ENCODE measurements at places on chromosomes 12 and 14. TPM values are rescaled to one million over a fixed set of nuclear protein-coding genes. Genes with fewer than 3 reads are reported as not detected.

DNA sequence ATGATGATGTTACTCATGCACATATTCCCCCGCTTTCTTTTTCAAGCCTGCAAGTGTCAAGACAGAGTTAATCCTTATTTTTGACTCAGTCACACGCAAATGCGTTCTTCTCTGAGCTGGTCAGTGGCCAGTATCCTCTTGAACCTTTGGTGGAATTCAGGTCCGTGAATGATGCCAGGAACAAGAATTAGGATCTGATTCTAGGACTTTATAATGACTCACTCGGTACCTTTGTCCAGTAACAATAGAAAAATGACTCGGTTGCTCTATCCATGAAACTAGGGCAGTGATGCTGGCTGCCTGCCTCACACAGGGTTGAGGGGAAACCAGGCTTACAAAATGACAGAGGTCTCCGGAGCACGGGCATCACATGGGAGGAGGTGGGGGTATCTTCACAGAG, 185.8 kb upstream of the NUDT4 start:
- no peaks in the 10 kb centered on the region for H3K36me3 ChIP-seq
- H3K27ac ChIP-seq: no peak overlapping the region
- H3K27me3 ChIP-seq: no peaks in the 10 kb centered on the region
- DNase-seq: no peak
- H3K4me3 ChIP-seq: no peak overlapping the region
- H3K4me1 ChIP-seq: peaks cover 6% of the 10 kb centered on the region

The MEG3 gene
- not detected for total RNA-seq

The KCNA5 gene
- total RNA-seq: not detected

The AMHR2 gene
- not detected for total RNA-seq

GRCh38 chr12:15209782-15210181, 11.4 kb downstream of the RERG start:
- H3K36me3 ChIP-seq: no peaks in the 10 kb centered on the region
- no peaks in the 10 kb centered on the region for H3K4me1 ChIP-seq
- H3K27me3 ChIP-seq: no peaks in the 10 kb centered on the region
- no peak overlapping the region for H3K4me3 ChIP-seq
- no peak for DNase-seq

DNA sequence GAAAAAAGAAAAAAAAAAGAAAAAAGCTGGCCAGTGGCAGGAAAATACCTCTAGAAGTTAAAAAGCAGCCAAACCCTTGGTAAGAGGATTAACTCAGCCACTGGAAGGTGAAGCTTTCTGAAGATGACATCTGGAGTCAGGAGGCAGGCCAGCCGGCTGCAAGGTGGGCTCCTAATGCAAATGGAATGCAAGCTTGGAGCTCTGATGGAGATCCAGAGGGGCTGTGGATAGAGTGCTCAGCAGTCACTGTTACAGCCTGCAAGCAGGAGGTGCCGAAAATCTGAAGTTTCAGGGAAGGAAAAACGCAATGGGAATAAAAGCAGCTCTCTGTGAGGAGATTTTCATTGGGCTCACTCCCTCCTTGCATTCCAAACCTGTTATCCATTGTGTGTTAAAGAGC, 41.0 kb downstream of the GSC start:
- no peak overlapping the region for H3K4me3 ChIP-seq
- no peak for DNase-seq
- H3K4me1 ChIP-seq: no peaks in the 10 kb centered on the region
- no peaks in the 10 kb centered on the region for H3K36me3 ChIP-seq

- no peak overlapping the region for H3K4me3 ChIP-seq
- no peak overlapping the region for H3K27ac ChIP-seq
- H3K4me1 ChIP-seq: no peaks in the 10 kb centered on the region
- H3K36me3 ChIP-seq: no peaks in the 10 kb centered on the region
- DNase-seq: no peak
- H3K27me3 ChIP-seq: peaks cover 79% of the 10 kb centered on the region
Observed at GRCh38 chr12:108305991-108306501, 33.1 kb downstream of the CMKLR1 start.

GRCh38 chr12:24135158-24135850, 185.8 kb upstream of the SOX5 start:
- peaks cover 23% of the 10 kb centered on the region for H3K27me3 ChIP-seq
- DNase-seq: no peak
- no peak overlapping the region for H3K27ac ChIP-seq
- H3K4me1 ChIP-seq: no peaks in the 10 kb centered on the region

Measured in PC-9 (cell line).